GOT3 (cell line): ENCODE measurements at places on chromosomes 5 and 9.

DNA sequence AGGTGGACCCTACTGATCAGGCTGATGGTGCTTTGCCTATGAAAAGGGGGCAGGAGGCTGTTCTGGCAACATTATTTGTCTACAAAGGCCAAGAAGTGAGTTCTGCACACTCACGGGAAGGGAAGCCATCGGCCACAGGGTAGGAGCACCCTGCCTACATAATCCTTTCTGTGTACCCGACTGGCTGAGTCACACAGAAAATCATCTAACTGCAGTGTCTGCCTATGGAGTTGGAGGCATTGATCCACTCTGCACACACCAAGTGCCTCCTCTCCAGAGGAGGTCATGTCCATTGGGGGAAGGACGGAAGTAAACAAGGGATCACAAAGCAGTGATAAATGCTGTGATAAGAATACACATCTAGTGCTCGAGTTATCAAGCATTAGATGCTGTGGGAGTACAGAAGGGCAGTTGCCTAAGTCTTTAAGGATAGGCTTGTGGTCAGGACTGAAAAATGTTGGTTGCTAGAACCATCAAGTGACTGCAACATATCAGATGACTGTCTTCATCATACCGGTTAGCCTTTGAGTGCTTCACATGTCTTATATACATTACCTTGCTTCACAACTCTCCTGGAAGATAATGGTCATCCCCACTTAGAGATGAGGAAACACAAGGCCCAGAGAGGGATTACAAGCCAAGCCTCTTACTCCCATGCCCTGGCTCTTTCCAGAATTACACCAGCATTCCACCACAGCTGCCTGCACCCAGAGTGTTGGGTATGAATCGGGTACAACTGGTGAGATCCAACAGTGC, 1.3 kb upstream of the SLC2A8 start:
- DNase-seq: no peak

GRCh38 chr5:37071901-37072581, 177.1 kb downstream of the CPLANE1 start:
- no peak for DNase-seq

GRCh38 chr9:9538766-9539165, 1074.0 kb downstream of the PTPRD start:
- DNase-seq: no peak

DNA sequence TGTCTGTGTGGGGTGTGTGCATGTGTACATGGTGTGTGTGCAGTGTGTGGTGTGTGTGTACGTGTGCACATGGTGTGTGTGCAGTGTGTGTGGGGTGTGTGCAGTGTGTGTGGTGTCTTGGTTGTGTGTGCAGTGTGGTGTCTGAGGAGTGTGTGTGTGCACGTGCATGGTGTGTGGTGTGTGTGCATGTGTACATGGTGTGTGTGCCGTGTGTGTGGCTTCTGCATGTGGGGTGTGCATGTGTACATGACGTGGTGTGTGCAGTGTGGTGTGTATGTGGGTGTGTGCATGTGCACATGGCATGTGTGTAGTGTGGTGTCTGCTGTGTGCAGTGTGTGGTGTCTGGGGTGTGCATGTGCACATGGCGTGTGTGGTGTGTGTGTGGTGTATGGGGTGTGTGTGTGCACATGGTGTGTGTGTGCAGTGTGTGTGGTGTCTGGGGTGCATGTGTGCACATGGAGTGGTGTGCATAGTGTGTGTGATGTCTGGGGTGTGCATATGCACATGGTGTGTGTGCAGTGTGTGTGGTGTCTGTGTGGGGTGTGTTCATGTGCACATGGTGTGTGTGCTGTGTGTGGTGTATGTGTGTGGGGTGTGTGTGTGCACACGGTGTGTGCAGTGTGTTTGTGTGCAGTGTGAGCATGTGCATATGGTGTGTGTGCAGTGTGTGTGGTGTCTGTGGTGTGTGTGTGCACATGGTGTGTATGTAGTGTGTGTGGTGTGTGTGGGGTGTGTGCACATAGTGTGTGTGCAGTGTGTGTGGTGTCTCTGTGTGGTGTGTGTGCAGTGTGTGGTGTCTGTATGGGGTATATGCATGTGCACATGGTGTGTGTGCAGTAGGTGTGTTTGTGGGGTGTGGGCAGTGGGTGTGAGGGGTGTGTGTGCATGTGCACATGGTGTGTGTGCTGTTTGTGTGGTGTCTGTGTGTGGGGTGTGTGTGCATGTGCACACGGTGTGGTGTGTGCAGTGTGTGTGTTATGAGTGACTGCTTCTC, 40.6 kb upstream of the ZNG1F start:
- DNase-seq: no peak

DNA sequence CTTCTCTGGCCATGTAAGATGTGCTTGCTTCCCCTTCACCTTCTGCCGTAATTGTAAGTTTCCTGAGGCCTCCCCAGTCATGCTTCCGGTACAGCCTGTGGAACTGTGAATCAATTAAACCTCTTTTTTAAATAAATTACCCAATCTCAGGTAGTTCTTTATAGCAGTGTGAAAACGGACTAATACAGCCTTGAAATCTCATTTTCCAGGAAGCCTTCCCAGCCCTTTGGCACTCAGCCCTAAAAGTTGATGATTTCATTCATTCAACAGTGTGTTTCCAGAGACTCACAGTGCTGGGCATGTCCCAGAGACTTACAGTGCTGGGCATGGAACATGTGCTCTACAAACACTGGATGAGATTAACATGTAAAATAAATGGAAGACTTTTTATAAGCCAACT, 135.8 kb downstream of the DCP2 start:
- DNase-seq: no peak

DNA sequence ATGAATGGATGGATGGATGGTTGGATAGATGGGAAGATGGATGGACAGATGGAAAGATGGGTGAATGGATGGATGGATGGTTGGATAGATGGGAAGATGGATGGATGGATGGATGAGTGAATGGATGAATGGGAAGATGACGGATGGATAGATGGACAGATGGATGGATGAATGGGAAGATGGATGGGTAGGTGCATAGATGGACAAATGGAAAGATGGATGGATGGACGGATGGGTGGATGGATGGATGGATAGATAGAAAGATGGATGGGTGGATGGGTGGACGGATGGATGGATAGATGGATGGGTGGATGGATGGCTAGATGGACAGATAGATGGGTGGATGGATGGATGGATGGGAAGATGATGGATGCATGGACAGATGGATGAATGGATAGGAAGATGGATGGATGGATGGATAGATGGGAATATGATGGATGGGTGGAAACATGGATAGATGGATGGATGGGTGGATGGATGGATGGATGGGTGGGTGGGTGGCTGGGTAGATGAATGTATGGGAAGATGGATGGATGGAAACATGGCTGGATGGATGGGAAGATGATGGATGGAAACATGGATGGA, 16.5 kb upstream of the EXOC3 start:
- DNase-seq: no peak

DNA sequence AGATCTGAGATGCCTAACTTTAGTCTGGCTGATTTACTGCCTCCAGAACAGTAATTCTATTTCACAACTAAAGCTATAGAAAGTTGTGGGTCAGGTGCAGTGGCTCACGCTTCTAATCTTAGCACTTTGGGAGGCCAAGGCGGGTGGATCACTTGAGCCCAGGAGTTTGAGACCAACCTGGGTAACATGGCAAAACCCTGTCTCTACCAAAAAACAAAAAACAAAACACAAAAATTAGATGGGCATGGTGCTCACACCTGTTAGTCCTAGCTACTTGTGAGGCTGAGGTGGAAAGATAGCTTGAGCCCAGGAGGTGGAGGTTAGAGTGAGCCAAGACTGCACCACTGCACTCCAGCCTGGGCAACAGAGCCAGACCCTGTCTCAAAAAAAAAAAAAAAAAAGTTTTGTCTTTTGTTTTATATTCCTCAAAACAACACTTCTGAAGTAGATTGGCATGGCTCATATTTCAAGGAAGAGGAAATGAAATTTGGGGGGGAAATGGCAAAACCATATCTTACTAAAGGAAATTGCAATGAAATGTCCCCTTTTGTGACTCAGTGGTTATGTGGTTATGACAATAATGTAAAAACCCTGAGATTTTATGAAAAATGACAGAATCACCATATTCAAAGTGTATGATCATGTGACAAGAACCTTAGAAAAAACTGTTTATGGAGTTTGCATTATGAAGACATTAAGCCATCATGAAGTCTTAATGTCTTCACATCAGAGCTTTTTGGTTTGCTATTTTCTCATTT, 16.2 kb downstream of the FNBP1 start:
- no peak for DNase-seq

DNA sequence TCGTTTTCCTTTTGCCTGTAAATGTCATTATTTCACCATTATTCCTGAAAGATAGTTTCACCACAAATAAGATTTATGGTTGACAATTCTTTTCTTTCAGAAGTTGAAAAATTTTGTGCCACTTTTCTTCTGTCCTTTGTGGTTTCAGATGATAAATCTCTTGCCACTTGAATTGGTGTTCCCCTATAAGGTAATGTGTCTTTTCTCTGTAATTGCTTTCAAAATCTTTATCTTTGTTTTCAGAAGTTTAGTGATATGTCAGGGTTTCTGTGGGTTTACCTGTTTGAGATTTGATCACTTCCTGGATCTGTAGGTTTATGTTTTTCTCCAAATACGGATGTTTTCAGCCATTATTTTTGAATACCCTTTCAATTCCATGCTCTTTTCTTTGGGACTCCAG, 14.6 kb downstream of the RASA1 start:
- no peak for DNase-seq

DNA sequence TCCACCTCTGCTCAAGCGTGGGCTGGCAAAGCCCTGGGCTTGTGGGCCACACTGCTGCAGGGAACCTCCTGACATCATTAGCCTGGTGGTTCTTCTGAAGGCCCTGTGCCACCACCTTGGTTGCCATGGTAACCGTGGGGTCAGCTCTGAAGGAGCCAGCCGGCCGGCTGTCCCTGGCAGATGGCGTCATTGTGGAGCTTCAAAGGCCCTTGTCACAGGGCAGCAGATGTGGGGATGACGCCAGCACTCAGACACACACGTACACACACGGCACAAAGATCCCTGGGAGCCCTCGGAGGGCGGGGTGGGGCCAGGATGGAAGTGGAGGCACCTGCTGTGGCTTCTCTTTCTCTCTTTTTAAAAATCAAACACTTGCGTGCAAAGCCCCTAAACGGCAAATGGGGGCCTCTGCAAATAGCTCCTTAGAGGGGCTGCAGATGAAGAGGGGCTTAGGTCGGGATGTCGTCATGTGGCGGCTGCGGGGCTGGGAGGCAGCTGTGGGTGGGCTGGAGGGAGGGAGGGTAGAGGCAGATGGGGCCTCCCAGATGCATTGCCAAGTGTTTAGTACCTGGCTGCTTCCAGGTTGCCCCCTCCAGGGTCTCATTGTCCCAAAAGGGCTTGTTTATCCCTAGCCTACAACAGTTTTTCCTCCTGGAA, 19.5 kb upstream of the RPL26L1 start:
- no peak for DNase-seq

GRCh38 chr9:130682421-130683121, 11.0 kb upstream of the EXOSC2 start:
- no peak for DNase-seq

GRCh38 chr9:113375057-113376023, 1.4 kb downstream of the HDHD3 start:
- no peak for DNase-seq

DNA sequence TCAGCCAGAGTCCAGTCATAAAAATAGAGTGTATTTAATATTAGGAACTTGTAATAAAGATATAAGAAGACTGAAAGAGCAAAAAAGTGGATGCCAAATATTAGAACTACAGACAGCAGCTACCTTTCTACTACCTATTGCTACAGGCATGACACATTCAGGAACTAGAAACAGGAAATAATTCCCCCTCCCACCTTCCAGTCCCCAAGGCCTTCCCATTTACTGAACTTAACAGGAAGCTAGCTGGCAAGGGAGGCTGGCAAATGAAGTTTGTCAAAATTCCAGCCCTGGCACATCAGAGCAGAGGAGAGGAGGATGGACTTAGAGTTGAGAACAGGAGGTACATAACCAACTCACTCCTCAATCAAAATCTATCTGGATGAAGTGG, 50.2 kb upstream of the RIC1 start:
- no peak for DNase-seq

- DNase-seq: no peak
Observed at GRCh38 chr5:132414634-132415378, 45.3 kb downstream of the SLC22A5 start.

- DNase-seq: no peak
Observed at GRCh38 chr5:53820802-53821171, 260.3 kb downstream of the NDUFS4 start.
